ENCODE measurements at places on chromosomes 11 and 22.
A peak's percentile ranks its signal among the peaks of the same experiment; 100 is the strongest.

DNA sequence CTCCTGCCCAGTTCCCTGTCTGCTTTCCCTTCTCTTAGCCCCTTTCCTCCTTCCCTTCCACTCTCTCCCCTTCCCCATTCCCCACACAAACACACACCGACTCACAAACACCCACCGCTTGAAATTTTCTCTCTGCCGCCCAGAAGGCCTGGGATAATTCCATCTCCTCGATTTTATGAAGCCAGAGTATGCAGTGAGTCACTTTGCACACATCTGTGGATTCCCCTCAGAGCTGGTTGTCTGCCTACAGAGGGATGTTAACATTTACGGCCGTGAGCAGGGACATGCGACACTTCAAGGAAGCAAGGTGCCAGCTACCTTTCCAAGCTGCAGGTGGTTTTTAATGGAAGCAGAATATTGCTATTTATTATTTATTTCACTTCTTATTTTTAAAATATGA lies 332.0 kb downstream of the TENM4 start:
- DNase-seq, result no peak

DNA sequence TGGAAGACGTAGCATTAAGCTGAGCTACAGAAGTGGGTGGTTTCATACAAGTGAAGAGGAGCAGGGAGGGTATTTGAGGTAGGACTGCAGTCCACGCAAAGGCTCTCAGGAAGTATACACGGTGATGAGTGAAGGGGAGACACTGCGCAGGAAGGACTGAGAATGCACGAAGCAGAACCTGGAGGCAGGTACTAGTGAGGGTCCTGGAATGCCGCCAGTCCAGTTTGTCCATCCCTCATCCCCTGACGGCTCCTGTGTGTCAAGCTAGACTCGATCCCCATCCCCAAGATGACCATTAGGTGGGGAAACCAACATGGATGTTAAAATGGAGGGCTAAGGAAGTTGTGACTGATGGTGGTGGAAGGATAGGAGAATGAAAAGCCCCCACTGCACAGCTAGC lies 23.8 kb downstream of the ART5 start:
- no peak for DNase-seq

DNA sequence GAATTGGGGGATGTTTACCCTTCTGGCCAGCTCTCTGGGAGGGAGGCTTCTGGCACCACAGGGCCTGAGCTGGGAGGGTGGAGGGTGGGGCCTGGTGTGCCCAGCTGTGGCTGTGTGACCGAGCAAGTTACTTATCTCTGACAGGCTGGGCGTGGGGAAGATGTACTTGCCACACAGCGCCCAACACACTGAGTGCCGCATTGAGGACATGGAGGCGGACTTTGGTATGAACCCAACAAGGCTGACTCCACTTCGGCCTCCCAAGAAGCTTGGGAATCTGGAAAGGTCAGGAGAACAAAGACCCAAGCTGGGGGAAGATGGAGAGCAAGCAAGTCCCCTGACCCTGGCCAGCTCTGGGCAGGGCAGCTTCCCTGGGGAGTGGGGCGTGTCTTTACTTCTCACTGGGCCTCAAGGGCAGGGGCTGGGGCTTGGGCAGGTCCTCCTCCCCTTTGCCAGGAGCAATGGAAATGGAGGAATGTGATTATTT lies 2.4 kb upstream of the MGAT3 start:
- no peak for DNase-seq

DNA sequence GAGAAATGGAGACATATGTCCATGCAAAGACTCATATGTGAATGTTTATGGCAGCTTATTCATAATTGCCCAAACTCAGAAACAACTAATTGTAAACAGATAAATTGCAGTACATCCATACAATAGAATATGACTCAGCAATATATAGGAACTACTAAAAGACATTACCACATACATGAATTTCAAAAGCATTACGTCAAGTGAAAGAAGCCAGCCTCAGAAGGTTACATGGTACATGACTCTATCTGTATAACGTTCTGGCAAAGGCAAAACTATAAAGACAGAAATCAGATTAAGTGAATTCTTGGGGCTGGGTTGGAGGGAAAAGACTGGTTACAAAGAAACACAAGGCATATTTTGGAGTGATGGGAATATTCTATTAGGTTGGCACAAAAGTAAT lies 7.2 kb downstream of the KCTD21 start:
- no peak for DNase-seq

DNA sequence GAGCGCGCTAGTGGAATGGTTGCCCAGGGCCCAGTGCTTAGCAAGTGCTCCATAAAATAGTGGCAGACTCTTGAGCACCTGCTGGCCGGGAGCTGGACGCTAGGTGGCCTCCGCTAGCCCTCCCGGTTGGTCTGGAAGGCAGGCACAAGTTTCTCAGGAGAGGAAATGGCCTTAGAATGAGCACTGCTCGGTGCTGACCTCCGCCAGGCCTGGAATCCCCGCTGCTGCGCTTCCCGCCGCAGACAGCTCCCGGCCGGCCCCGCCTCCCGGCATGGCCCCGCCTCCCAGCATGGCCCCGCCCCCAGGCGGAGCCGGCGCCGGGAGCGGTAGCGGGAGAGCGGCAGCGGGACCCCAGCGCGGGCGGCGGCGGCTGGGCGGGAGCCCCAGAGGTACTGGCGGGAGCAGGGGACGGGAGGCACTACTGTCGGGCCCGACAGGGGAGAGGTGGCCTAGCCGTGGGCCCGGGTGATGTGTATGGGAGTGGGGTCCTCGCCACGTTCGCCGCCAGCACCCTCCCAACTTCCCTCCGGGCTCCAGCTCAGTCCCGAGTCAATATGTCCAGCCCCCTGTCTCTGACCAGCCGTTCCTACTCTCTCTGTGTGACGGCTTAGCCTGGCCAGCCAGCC lies at the start of gene SIPA1:
Gene SIPA1 (plus strand): TSS at position 308 of the 626 bp plus-strand sequence. CDS start 2,821 bp downstream, outside the sequence.
- peak; percentile 78 for DNase-seq

DNA sequence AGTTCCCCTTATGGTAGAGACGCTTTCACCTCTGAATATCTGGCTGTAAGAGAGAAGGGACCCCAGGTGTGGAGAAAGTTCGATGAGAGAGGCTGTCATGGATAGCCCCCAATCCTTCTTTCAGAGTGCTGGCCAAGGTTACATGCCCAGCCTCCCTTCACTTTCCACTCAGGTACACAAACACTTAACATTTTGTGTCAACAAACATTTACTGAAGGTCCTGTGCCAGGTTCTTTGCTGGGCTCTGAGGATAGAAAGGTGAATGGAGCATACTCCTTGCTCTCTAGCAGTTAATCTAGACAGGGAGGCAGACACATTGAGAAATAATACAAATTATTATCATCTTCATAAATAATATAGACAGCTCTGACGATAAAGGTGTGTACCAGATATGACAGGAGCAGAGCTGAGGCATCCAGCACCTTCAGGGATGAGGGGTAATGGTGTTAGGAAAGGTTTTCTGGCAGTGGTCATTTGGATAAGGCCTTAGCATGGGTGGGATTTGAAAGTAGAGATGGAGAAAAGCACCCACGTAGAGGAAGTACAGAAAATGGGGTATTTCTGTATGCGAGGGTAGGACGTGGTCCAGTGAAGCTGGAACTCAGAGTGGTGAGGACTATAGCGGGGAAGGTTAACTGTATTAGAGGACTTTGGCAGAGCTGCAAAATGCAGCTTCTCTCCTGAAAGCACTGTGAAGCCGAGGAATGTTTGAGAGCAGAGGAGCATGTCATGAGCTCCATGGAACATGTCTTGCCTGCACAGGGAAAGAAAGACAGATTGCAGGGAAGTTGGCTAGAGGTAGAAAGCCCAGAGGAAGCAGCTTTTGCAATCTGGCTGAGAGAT lies 19.6 kb downstream of the PPFIBP2 start:
- no peak for DNase-seq

GRCh38 chr11:72814286-72815109 lies at the start of gene ATG16L2:
Gene ATG16L2 (plus strand): TSS chr11:72814411. CDS start chr11:72814446, 35 bp downstream.
- peak; percentile 90 for DNase-seq

GRCh38 chr11:62062223-62062861 lies 61.5 kb upstream of the INCENP start:
- no peak for DNase-seq

DNA sequence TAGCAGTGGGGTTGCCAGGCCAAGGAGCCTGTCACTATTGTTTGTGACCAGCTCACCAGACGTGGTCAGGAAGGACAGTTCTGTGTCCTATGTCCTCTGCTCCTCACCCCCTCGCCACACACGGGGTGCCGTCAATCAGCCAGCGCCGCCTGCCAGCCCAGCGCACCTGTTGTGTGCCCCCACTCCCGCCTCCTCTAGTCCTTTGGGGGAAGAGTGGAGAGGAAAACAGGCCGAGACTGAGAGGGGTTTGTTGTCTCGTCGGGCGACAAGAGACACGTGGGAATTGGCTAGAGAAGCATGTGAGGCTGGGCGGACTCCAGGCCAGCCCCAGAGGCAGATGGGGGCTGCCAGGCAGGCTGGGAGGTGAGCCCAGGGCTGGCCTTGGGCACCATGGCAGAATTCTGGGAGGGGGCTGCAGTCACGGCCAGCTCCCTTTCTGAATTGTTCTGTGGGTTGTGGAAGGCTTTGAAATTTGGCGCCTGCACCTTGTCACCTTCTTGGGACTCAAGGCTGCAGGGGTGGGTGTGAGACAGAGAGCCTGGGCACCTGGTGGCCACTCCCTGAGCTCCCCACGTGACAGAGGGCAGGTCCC lies 3.1 kb upstream of the KCNQ1OT1 start:
- DNase-seq, result no peak

- no peak for DNase-seq
Observed at GRCh38 chr22:36746375-36746970, 29.4 kb downstream of the IFT27 start.

GRCh38 chr11:87460842-87461637 lies 423.3 kb downstream of the TMEM135 start:
- DNase-seq, result no peak

DNA sequence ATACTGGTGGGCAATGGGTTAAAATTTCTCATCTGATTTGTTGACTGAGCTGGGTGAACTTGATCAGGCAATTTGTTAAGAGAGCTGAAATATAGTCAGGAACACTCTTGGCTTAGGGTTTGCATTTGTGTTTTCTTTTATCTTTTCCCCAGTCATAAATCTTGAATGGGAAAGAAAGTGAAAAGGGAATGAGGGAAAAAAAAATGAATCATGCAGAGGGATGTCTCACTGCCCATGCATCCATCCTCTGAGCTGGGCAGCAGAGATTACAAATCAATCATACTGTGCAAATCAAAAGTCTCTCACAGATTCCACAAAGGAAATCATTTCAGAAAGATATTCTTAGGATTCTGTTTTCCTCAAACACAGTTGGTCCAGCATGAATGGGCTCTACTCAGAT lies 174.2 kb upstream of the MPPED2 start:
- DNase-seq, result no peak

DNA sequence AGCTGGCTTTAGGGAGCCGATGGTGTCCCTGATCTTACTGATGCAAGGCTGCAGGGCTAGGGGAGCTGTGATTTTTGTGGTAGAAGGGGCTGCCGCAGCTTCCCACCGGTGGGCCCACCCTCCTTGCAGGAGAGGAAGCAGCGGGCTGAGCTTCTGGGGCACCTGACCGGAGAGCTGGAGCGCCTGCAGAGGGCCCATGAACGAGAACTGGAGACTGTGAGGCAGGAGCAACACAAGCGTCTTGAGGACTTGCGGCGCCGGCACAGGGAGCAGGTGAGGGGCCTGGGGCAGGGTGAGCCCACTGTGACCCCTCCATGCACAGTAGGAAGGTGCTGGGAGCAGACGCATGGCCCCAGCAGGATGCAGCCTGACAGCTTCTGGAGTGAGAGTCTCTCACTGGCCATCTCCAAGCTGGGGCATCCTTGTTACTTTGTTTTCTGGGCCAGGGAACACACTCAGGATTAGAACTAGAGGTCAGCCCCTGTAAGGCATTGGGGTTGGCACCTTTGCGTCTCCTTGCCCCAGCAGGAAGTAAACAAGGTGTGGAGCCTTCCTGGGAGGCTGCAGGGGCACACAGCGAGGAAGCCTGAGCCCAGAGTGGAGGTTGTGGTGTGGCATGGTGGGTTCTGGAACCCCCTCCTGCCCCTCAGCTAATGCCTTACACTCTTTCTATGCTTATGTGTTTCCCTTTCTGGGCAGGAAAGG lies 66.7 kb downstream of the CEP164 start:
- DNase-seq, result no peak

DNA sequence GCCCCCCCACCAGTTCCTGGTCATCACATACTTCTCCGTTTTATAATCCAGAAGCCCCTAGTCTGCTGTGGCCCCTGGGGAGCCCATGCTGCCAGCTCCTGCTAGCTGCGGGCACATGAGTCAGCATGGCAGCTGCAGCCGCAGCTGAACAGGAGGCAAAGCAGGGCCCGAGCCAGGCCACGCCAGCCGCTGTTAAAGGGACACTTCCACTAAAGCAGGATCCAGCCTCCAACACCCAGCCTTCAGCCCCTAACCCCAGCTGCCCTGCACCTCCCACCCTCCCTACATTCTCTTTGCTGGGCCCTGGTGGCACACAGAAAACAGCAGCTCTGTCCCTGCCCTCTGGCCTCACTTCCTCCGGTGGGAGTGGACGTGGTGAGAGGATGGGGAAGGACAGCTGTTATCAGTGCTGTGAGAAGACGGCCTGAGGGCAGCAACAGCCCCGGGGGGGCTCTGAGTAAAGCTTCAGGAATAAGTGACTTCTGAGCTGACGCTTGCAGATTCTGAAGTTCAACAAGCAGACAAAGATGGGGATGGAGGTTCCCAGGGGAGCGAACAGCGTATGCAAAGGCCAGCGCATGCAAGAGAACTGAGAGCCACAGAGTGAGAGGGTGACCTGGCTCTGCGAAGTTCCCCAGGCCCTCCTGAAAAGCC lies 688 bp upstream of the LRRC74B start:
- no peak for DNase-seq

DNA sequence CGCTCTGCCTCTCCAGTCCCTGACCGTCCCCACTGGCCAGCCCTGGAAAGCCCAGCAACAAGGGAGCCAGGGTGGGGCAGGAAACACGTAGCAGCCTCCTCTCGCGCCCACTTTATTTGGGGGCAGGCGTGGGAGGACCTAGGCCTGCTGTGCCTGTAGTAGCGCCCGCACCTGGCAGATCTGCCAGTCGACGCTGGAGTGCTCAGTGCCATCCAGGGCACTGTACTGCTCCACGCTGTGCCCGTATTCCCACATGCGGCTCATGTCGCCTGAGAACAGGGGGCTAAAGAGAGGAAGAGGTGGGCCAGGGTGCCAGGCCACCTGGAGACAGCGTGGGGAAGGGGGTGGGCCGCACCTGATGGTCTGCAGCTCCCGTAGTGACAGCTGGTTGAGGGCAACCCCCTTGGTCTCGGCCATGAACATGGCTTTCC lies 17.0 kb upstream of the DRICH1 start:
- no peak for DNase-seq

GRCh38 chr22:19971276-19972124 lies 29.9 kb upstream of the TXNRD2 start:
- DNase-seq, result no peak

DNA sequence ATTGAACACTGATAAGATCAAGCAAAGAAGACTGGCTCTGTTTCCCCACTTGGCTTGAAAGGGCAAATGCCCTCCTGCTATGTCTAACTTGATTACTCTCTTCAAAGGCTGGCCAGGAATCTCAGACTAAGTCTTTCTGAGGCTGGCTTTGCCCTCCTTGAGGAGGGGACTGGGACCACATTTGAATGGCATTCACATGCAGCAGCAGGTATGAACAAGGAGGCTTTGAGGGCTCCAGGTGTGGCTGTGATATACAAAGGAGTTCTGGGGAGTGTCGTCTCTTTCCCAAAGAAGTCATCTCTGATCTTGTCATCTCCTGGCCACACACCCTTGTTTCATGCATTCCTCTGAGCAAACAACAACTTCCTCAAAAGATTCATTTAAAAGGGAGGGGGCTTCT lies 130.8 kb downstream of the ARL14EP start:
- no peak for DNase-seq
